AG08396 (cell line): ENCODE measurements at places on chromosomes 11 and 22.

DNA sequence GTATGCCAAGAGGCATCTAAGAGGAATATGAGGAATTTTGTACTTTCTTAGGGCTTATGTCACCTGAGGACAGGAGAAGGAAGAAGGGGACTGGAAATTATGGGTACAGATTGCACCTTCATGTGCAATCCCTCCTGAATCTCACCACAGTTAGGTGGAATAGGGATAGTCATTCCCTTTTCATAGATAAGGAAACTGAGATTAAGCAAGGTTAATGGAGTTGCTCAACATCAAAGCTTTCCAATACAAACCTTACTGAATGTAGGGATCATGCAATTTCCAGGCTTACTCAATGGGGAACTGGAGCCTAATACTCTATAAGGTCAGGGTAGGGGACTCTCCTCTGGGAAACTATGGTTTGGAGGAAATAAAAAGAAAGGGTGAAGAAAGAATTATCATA lies 133.0 kb downstream of the C11orf87 start:
- no peak for DNase-seq

GRCh38 chr11:8356721-8357504 lies 93.2 kb upstream of the LMO1 start:
- peak; percentile 35 for DNase-seq

GRCh38 chr11:35969089-35970042 lies 25.5 kb downstream of the LDLRAD3 start:
- DNase-seq: no peak

GRCh38 chr11:60589611-60590010 lies 74.4 kb downstream of the MS4A13 start:
- no peak for DNase-seq

DNA sequence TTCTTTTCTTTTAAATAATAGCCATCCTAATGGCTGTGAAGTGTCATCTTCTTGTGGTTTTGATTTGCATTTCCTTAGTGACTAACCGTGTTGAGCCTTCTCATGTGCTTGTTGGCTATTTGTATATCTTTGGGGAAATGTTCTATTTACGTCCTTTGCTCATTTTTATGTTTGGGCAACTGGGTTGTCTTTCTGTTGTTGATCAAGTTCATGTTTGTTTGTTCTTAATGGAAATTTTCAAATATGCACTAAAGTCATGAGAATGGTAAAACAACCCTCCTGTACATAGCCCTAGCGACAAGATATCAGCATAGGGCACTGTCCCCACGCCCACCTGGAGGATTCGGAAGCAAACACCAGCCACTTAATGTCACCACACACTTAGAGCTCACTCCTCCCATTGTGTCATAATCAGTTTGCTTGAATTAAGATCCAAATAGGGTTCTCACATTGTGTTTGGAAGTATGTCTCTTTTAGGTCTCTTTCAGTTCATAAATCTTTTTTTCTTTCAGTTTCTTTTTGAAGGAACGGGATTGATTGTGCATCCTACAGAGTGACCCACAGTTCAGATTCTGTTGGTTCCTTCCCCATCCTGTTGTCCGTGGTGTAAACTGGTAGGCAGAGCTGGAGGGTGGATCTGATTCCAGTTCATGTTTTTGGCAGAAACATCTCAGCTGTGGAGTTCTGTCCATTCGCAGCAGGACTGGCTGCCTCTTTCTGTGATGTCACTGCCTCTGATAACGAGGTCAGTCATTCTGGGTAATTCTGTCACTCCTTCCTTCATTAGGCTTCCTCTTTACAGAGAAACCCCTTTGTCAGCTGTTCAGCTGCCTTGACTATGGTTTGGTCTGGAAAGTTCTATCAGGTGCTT lies 26.4 kb upstream of the ADORA2A start:
- no peak for DNase-seq

- DNase-seq: no peak
These were observed 194.2 kb downstream of the HIPK3 start for GRCh38 chr11:33451364-33451763.

- DNase-seq: no peak
These were observed 6.8 kb downstream of the MAP4K2 start for GRCh38 chr11:64796047-64796756.

- DNase-seq: no peak
These were observed 7.1 kb downstream of the RCOR2 start for GRCh38 chr11:63909591-63910506.

- DNase-seq: no peak
These were observed 537.0 kb downstream of the NTM start for GRCh38 chr11:131907371-131907770.

GRCh38 chr22:46007848-46008261 lies 30.9 kb upstream of the WNT7B start:
- peak; percentile 91 for DNase-seq
